Right ventricle myocardium inferior (tissue), 1 donor: ENCODE measurements at places on chromosomes 12 and 14. TPM values are rescaled to one million over a fixed set of nuclear protein-coding genes. Genes with fewer than 3 reads are reported as not detected.

DNA sequence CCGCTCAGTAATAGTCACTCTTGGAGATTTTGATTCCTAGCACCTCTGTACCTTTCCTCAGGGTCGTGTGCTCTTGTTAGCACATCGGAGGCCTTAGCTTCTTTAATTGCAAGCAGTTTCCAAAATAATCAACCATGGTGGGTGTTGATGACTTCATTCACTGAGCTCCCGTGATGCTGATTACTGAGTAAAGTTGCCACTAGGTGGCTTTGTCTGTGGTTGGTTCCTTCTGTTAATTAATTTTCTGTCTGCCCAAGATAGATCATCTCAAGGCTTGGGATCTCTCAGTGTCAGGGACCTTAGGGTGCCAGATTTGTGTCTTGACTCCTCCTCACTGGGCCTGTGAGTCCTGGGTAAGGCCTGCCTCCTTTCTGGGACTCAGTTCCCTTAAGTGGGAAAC lies 54.3 kb downstream of the PTPN11 start:
- DNase-seq: no peak

DNA sequence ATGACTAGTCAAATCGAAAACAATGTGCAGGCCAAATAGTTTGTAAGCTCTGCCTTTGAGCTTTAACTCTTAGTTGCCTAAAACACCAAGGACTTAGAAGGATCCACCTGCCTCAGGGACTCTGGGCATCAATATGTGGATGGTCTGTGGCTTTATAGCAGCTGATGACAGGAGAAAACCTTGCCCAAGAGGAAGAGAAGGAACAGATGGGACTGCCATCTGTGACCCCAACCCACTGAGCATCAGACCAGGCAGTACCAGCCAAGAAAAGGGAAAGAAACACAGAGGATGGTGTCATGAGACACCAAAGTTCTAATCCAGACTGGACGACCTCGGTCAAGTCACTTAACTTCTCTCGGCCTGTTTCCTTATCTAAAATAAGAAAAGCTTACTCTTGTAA lies 12.7 kb downstream of the TGFB3 start:
- no peak for DNase-seq

GRCh38 chr14:96167224-96168148 lies 37.2 kb upstream of the BDKRB2 start:
- no peak for DNase-seq

DNA sequence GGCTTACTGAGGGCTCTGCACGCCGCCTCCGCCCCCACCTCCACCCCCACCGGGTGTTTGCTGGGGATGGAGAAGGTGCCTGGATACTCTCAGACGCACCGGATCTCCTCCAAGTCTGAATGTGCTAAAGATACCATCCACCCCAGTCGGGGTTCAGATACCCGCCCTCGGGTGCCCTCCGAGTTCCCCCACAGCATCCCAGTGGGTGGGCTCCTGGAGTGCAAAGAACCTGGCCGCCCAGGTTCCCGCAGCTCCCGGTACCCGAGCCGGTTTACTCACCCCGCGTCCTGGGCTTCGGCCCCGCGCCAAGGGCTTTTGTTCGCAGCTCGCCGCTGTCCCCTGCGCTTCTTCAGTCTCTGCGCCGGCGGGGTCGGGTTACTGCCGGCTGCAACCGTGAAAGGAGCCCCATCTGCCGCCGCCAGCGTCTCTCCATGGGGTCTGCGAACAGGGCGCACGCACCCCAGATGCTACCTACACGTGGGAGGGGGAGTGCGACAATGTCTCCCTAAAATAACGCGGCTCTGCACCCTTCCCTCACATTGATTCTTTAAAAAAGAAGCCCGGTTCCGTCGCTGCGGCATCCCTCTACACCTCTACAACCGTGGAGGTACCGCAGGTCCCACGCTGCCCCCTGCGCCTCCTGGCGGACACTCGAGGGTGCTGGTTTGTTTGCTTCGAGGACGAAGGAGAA lies at the start of gene CCDC177:
Gene CCDC177, minus strand, starts transcription at position 609 of the 691 bp plus-strand sequence. CDS start 1,249 bp downstream, outside the sequence.
- peak; percentile 59 for DNase-seq

DNA sequence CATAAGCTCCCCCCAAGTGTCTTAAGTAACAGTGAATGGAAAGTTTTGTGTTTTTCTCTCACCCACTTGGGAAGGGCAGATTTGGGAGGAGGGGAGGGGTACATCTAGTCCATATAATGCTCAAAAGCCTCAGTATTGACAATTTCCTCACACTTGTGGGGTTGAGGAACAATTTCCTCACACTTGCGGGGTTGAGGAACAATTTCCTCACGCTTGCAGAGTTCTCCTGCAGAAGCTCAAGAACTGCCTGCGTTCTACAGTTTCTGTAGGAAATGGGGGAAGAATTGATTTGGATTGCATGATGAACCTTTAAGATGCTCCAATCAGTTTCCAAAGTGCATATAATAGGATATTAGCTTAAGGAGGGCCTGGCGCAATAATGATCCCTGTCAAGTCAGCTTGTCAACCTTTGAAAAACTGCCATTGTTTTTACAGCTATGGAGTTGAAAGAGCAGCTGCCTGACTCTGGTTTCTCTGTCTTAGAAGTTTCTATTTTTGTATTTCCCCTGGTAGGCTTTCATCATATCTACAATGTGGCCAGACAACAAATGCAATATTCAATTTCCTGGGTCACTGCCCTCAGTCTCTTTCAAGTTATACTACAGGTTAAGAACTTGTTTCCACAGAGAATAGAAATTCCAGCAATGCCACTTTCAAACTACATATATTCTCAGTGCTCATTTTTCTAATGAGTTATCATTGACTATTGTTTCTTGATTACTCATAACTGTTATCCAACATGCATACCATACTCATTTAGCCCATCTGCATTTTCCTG lies 66.5 kb downstream of the PLEKHG7 start:
- no peak for DNase-seq

The ADGRD1 gene
- 89.1 TPM for total RNA-seq

DNA sequence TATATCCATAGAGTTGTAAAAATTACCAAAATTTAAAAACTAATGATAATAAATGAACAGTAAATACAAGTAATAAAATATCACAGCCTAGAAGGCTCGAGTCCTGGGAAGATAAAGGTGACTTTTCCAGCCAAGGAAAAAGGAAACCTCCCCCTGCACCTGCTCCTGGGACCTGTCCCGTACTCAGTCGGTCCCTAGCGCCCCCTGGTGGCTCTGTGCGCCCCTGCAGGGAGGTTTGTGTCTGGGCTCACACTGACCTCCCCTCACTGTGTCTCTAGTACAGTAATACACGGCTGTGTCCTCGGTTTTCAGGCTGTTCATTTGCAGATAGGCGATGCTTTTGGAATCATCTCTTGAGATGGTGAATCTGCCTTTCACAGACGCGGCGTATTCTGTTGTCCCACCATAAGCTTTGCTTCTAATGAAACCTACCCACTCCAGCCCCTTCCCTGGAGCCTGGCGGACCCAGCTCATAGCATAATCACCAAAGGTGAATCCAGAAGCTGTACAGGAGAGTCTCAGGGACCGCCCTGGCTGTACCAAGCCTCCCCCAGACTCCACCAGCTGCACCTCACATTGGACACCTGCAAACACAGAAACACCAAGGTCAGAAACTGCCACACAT lies 1030.4 kb downstream of the TMEM121 start:
- DNase-seq: peak; percentile 78

DNA sequence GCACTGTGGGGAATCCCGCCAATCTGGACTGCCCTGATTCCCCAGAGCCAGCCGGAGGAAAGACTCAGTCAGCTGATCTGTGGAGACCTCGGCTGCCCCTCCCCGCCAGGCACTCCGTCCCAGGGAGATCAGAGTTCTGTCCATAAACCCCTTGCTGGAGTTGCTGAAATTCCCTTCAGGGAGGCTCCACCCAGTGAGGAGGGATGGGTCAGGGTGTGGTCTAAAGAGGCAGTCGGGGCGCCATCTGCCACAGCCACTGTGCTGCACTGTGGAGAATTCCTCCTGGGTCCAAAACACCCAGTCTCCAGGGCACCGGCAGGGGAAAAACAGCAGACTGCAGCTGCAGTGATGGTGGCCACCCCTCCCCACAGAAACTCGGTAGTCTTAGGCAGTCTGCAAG lies 1922.3 kb upstream of the FLRT2 start:
- no peak for DNase-seq

GRCh38 chr14:45112896-45113781 lies 21.1 kb downstream of the FKBP3 start:
- no peak for DNase-seq

- DNase-seq: no peak
Observed at GRCh38 chr12:124279846-124280360, 15.0 kb upstream of the RFLNA start.

GRCh38 chr14:96149131-96149530 lies 55.5 kb upstream of the BDKRB2 start:
- no peak for DNase-seq

DNA sequence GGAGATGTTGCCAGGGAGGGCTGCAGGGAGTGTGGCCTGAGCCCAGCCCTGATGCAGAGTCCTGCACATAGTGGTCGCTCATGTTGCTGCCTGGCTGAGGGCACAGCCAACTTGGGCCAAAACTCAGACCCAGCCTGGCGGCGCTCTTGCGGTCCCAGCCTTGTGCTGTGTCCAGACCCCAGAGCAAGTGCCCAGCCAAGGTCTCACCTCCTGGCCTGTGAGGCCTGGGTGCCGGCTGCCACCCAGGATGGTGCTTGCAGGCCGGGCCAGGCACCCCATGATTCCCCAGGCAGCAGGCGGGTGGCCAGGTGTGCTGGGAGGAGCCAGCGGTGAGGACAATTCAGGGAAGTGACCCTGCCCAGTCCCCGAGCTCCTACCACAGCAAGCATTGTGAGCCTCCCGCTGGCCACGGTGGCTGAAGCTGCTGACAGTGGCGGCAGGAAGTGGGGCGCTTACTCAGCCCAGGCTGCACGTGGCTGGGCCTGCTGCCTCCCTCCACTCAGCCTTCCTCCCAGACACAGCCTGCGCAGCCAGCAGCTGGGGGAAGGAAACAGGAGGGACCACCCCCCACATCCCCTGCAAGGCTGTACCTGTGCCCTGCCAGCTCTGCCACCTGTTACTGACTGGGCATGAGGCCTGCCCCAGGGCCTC lies 17.7 kb upstream of the PGF start:
- peak; percentile 87 for DNase-seq

- no peak for DNase-seq
Observed at GRCh38 chr12:127943481-127944210, 323.3 kb upstream of the TMEM132C start.

GRCh38 chr14:79598339-79598738 lies 613.0 kb downstream of the DIO2 start:
- DNase-seq: no peak

DNA sequence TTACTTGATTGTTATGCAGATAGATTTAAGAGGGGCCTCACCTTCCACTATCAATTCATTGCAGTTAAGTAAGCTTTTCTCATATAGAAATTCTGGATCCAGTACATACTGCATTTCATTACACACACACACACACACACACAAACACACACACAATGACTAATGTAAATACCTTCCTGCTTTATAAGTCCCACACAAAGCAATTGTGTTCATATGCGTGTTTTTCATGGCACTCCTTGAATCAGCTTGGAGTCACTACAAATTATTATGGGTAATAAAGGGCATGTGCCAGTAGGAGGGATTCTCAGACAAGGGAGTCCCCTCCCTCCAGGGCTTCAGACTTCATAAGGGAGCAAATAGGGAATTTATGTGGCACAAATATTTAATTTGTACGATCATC lies 4.5 kb downstream of the MIPOL1 start:
- DNase-seq: no peak

The TPPP2 gene
- 1.1 TPM for total RNA-seq

- DNase-seq: no peak
Observed at GRCh38 chr12:92233346-92234015, 87.8 kb upstream of the BTG1 start.

GRCh38 chr14:20631880-20632389 lies 9.6 kb downstream of the OR6S1 start:
- peak; percentile 85 for DNase-seq

The BDKRB2 gene
- 0.76 TPM for total RNA-seq

GRCh38 chr12:116319233-116319897 lies 41.9 kb upstream of the MED13L start:
- no peak for DNase-seq

DNA sequence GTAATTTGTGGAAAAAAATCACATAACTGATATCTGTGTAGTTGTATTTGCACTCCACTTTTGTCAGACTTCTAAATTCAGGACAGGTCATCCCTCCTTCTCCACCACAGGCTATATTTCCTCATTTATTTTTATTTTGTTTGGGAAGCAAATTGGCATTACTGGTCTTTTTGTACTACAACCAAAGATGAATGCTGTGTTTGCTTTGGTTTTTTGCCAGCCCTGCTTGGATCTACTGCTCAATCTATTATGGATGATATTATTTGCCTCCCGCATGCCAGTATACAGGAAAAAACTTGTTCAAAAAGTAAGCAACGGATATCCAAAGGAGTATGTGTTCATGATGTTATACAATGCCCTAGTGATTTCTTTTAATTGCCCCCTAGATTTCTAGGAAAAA lies 948.8 kb downstream of the TRHDE start:
- no peak for DNase-seq

- no peak for DNase-seq
Observed at GRCh38 chr14:32820682-32821081, 118.0 kb upstream of the NPAS3 start.

- no peak for DNase-seq
Observed at GRCh38 chr14:49849213-49849847, 3.3 kb downstream of the NEMF start.

GRCh38 chr12:91216871-91217270 lies 34.3 kb upstream of the DCN start:
- no peak for DNase-seq

DNA sequence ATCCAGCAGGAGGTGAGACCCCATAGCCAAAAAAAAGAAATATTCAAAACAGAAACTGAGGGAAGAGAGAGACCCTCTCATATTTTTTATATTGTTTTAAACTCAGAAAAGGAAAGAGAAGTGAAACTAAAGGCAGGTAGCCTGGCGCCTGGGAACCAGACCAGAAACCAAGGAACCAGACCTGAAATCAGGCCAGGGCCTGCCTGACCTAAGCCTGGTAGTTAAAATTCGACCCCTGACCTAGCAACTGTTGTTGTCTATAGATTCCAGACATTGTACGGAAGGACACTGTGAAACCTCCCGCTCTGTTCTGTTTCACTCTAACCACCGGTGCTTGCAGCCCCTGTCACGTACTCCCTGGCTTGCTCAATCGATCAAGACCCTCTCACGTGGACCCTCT lies 38.5 kb upstream of the CD163 start:
- no peak for DNase-seq

The TUBA1C gene
- 86.2 TPM for total RNA-seq

GRCh38 chr12:94062796-94063635 lies 85.4 kb upstream of the PLXNC1 start:
- no peak for DNase-seq

DNA sequence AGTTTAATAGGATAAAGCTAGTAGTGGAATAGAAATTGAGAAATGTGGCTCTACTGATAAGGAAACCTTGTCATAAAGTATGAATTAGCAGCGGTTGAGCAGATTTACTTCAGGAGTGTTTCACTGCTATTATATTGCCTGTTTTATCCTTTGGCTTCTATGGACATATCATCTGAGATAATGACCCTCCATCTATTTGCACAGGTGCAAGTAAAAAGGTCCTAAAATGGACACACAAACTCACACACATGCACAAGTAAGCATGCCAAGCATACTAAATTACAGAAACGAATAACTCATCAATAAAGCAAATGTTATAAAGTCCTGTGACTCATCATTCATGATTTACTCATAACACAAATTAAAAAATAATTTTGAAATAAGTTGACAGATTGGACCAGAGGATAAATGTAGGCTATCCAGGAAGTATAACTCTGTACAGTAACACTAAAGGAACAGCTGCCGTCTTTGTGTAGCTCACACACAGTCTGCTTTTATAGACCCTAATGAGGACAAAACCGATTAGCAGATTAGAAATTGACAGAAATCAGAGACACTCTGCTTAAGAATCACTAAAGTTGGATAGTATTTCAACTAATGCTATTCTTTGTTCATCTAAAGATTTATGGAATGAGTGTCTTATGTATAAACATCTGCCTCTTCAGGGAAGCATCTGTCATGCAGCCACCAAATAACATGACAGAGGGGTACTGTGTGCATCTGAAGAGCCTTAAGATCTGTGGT lies 73.9 kb downstream of the SYT1 start:
- no peak for DNase-seq
